ENCODE measurements at places on chromosomes 1 and 21.

- DNase-seq = peak; percentile 92
Observed at GRCh38 chr1:156104065-156104810, 10.3 kb upstream of the LMNA start.

- DNase-seq = no peak
Observed at GRCh38 chr21:39649526-39649925, 36.8 kb downstream of the B3GALT5 start.

- DNase-seq = peak; percentile 67
Observed at GRCh38 chr1:32242341-32242851, 4.6 kb upstream of the FAM167B start.

DNA sequence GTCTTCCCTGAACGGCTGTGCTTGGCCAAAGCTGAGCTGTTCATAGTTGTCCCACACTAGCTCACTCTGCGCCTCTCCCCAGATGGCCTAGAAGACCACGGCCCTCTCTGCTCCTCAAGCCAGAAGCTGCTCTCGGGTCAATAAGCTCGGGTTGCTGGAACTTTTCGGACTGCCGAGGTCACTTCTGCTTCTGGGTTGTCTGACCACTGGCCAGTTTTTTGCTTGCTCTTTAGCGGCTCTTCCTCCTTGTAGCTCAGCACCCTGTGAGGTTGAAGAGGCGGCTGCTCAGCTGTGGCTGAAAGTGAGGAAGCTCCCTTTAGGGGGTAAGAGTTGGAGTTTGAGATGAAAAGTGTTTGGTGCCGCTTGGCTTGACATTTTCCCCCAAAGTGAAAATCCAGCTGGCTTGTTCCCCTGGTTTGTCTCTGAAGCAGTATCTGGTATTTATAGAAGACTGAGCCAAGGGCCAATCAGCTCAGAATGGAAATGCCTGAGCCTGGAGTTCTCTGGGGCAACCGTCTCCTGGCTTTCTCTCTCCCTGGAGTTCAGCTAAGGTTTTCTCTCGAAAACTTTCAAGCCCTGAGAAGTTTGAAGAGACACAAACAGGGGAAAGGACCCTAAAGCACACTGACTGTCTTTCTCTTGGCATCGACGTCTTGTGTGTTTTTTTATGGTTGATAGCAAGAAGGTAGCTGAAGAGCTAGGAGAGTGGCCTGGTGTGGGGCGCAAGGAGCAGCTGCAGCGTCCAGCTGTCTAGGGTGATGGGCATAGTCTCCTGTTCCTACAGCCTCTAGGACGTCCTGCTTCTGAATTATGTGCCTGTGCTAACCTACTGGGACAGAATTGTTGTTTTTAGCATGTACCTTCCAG lies 72.0 kb downstream of the SYT6 start:
- DNase-seq = no peak

DNA sequence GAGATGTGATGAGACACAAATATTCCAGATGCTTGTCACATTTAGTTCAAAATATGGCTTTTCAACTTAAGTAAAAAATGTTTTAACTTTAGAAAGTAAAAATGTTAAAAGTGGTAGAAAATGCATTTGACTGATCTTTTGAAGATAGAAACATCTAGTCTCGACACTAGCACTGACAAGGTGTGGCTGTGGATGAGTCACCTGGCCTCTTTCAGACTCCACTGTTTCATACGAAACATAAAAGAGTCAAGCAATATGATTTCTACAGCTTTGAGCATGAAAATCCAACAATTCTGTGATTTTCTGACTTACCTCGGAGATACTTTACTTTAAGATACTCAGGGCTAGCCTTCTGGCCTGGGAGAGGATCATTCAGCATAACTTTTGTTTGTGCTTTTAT lies 47.7 kb downstream of the TTC13 start:
- no peak for DNase-seq
